ENCODE measurements at places on chromosomes 5 and 9.

- no peak for DNase-seq
Observed at GRCh38 chr5:156331181-156331580, 4.2 kb downstream of the SGCD start.

DNA sequence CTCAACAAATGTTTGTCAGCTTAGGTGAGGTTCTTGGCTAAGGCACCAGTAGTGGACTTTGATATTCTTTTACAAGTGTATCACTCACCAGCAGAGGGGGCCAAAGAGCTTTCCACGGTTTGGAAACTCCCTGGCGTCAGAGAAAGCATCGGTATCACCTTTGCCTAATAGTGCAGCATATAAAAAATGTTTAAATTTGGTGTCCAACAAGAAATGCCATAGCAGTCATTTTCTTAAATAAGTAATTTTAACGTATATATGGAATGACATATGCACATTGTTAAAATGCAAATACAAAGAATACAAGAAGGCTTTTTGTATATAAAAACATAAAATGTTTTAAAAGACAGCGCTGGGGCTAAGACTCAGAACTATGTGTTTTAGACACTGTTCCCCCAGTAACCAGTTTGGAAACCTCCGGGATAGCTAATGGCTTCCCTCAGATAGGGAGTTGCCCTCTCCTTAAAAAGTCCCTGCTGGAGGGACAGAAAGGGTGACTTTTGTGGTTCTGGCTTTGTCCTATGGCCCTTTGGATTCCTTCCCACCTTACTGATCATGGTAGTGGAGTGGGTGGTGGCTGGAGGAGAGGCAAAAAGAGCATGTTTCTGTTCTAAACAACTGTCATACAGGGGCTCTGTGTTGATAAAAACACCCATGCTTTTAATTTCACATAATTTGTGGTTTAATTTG lies 124.6 kb downstream of the GPBP1 start:
- DNase-seq: peak; percentile 92

- DNase-seq: no peak
Observed at GRCh38 chr9:91835632-91836031, 114.4 kb downstream of the ROR2 start.

GRCh38 chr5:127961763-127962145 lies 121.8 kb upstream of the SLC12A2 start:
- DNase-seq: no peak

GRCh38 chr9:127783111-127784008 lies 2.5 kb upstream of the CDK9 start:
- DNase-seq: no peak

GRCh38 chr9:114273461-114273881 lies 49.4 kb upstream of the ORM1 start:
- DNase-seq: no peak

- no peak for DNase-seq
Observed at GRCh38 chr9:4984171-4984620, 876 bp upstream of the JAK2 start.

DNA sequence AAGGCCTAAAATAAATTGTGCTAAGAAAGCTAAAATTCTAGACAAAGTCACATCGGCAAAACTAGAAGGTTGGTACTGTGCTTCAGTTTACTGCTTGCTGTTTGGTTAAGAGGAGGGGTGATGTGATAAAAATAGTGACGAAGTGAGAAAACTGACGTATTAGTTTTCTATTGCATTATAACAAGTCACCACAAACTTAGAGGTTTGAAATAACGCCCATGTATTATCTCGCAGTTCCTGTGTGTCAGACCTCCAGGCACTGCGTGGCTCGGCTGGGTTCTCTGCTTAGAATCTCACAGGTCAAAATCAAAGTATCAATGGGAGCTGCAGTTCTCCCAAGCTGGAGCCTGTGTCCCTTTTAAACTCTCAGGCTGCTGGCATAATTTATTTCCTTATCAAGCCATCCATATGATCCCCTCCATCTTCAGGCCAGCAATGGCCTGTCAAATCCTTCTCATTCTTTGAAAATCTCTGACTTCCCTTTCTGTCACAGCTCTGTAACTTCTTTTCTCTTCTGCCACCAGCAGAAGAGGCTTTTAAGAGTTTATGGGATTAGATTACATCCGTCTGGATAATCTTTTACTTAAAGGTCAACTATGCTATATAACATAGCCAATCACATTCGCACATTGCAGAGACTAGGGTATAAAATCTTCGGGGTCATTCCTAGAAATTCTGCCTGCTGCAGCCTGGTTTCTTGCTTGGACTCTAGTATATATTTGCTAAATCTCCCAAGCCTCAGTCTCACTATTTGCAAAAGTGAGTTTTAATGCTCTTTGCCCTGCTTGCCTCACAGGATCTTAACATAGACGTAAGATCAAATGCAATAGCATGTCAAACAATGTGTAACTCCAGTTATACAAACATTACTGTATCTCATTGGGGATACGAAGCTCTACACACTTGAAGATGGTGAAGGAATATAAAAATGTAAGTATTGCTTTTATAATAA lies 104.0 kb upstream of the CDKN2B start:
- DNase-seq: no peak

DNA sequence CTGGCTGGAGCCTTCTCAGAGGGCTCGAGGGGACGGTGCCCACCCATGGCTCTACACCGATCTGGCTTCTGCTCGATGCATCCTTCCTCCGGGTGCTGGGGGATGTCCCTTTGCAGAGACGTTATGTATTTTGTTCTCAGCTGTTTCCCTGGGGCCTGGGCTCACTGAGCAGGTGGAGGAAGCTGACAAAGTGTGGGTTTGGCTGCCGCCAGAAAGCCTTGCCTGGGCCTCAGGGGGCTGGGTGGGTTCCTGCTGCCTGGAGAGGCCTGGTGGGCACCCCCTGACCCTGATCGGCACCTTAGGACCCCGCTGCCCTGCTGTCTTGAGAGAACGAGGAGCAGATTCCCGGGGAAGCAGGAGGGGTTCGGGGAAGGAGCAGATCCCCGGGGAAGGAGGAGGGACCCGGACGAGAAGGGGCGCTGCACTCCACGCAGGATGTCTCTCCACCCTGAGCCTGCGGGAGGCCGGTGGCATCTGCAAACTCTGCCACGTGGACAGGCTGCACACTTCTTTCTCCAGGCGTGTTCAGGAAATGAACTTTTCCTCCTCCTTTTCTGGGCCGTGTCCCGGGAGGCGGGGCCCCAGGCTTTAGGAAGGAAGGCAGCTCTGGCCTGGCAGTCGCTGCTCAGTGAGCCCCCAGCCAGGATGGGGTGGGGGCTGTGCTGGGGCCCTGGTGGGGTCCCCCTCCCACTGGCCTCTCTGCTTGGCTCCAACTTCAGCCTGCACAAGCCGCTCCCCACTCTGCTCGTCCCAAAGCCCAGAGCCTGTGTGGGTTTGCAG lies 148.9 kb downstream of the RXRA start:
- DNase-seq: no peak

GRCh38 chr9:105930011-105930627 lies 235.8 kb downstream of the TMEM38B start:
- no peak for DNase-seq

- no peak for DNase-seq
Observed at GRCh38 chr5:181235323-181235688, 8.4 kb downstream of the RACK1 start.

DNA sequence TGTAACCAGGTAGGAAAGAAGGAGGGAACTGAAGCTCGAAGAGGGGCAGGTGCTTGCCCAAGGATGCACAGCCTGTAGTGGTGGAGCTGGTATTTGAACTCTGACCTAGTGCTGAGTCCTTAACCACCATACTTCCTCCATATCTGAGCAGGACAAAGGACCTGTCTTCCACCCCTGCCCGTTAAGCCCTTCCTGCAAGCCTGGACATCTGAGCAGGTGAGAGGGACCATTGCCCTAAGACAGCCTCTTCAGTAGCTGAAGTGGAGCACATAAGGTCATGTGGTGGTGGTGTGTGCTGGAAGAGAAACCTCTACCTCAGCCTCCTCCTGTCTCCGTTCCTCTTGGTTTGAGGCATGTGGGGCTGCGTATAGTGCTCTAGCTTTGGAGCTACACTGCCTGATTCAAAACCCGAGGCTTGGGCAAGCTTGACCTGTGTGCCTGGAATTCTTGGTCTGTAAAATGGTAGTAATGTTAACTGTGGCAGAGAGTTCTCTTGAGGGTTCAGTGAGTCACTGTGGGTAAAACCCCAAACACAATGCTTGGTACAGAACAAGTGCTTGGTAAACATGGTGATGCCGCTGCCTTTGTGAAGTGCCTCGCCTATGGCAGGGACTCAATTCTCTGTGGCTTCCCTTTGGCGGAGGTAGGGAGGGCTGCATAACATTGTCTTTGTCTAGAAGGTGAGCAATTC lies 7.4 kb downstream of the GALNT10 start:
- no peak for DNase-seq

DNA sequence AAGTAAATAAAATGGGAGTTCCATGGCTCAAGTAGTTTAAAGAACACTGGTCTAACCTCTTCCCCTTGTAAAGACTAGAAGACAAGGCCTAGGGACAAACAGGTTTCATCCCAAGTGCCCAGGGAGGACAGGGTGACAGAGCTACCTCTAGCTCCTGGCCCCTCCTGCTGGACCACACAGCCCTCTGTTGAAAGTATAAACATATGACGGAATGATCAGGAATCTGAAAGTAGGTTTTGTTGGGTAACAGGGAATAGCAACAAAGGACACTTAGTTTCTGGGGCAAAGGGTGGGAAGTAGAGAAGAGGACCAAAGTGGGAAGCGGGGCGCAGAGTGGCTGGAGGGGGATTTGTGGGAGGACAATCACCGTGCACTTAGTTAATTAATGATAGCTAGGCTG lies 67.0 kb upstream of the DAB2IP start:
- no peak for DNase-seq

DNA sequence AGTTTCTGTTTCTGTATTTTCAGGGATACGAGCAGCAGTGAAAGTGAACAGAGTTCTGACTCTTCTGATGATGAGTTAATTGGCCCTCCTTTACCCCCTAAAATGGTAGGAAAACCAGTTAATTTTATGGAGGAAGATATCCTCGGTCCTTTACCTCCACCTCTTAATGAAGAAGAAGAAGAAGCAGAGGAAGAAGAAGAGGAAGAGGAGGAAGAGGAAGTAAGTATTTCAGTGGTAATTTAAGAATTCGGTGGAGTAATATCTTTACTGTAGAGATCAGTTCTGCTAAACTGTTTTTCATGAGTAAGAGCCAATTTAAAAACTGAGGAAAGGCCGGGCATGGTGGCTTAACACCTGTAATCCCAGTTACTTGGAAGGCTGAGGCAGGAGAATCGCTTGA lies 17.2 kb downstream of the WDR70 start:
- no peak for DNase-seq
